ENCODE measurements at places on chromosomes 3 and 15. TPM values are rescaled to one million over a fixed set of nuclear protein-coding genes. Genes with fewer than 3 reads are reported as not detected.

The MEF2A gene
- 17.9 TPM for polyA plus RNA-seq

- no peaks in the 10 kb centered on the region for H3K27me3 ChIP-seq
- no peaks in the 10 kb centered on the region for H3K36me3 ChIP-seq
- H3K4me3 ChIP-seq = no peak overlapping the region
- H3K4me1 ChIP-seq = no peaks in the 10 kb centered on the region
- H3K27ac ChIP-seq = no peak overlapping the region
- no peak for DNase-seq
Measured at GRCh38 chr3:55988905-55989304, 479.4 kb downstream of the ERC2 start.

DNA sequence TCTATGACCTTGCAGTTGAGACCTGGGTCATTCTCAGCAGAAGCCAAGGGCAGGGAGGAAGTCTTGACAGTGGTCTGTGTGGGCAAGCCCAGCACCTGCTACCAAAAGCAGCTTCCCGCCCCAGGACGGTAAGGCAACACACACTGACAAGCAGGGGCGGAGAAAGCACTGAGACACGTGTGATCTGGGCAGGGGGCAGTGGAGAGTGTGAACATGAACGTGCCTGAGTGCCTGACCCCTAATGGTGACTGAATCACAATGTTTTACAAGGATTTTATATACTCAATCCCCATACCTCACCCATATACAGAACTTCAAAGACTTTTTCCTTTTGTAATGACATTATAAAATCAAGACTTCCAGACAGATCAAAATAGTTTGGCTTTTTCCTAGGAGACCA, 35.2 kb downstream of the ANP32A start:
- DNase-seq = no peak
- no peaks in the 10 kb centered on the region for H3K27me3 ChIP-seq
- H3K36me3 ChIP-seq = peaks cover 24% of the 10 kb centered on the region
- H3K27ac ChIP-seq = no peak overlapping the region
- H3K4me1 ChIP-seq = peaks cover 10% of the 10 kb centered on the region

The MORC1 gene
- not detected for polyA plus RNA-seq

Measured in keratinocyte (primary cell).